ENCODE measurements at places on chromosomes 3 and 15.
A peak's percentile ranks its signal among the peaks of the same experiment; 100 is the strongest.

- DNase-seq, result no peak
Measured at GRCh38 chr15:91780387-91780786, 73.1 kb upstream of the SLCO3A1 start.

DNA sequence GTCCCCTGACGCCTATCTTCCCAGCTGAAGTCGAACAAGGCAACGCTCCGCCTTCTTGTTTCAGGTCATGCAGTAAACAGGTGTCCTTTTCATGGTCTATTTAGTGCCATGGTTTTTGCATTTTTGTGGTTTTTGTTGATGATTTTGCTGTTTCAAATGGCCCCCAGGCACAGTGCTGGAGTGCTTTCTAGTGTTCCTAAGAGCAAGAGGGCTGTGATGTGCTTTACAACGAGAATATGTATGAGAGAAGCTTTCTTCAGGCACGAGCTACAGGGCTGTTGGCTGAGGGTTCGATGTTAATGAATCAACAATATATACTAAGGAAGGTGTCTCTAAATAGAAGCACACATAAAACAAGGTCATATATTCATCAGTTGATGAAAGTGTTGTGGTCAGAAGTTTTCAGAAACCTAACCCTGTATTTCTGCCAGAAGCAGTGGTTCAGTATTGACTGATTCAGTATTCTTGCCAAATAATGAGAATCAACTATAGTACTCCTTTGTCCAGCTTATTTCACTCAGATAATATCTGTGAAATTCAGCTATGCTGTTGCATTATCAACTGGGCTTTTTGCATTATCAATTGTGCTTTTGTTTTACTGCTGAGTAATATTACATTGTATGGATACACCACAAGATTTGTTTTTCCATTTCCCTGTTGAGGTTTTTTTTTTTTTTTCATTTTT is 18.5 kb downstream of the LIMD1 start:
- DNase-seq, result no peak

GRCh38 chr3:190557296-190557695 is 43.4 kb downstream of the IL1RAP start:
- no peak for DNase-seq

- DNase-seq, result no peak
Measured at GRCh38 chr15:80180986-80181385, 28.2 kb downstream of the FAH start.

DNA sequence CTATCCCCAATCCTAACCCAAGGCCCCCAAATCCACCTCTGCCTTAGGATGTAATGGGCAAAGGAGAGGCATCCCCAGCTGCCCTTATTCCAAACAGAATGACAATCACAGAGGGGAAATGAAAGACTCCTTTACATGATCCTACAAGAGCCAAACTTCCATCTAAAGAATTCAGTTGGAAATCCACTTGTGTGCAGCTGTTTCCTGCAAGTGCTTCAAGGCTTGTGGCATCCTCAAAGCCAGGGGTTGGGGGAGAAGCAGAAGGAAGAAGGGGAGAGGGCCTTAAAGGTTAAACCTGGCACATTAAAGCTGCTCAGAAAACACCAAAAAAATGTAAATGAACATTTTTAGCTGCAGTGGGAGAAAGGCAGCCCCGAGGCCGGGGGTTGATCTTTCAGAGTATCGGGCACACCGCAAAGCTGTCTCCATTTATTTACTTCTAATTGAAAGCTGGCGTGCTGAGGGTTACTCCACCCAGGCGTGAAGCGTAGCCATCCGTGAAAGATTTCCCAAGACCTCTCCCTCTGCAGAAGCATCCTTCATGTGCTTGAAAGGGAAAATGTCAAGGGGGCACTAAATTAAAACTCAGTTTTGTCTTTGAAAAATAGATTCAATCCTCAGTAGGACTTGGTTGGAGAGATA is 217.8 kb downstream of the SHQ1 start:
- no peak for DNase-seq

GRCh38 chr3:104846270-104846669 is 520.4 kb upstream of the ALCAM start:
- DNase-seq, result no peak

DNA sequence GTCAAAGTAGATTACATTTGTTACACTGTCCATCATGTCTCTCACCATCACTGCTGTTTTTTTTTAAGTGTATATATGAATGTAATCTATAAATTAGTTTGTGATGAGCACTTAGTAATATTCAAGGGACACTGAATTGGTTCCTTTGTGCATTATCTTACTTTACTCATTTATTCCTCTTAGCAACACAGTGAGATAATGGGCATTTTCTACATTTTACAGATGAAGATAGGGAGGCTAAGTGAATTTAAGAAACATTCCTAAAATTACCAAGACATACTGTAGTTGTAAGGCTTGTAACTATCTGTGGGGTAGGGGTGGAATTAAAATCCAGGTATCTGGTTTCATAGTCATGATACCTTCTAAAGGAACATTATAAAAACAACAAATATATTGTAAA is 33.9 kb downstream of the VPS8 start:
- no peak for DNase-seq

GRCh38 chr15:85361323-85361722 is 19.1 kb upstream of the AKAP13 start:
- DNase-seq, result no peak

- DNase-seq, result no peak
Measured at GRCh38 chr3:40044487-40044886, 235.1 kb downstream of the MYRIP start.

DNA sequence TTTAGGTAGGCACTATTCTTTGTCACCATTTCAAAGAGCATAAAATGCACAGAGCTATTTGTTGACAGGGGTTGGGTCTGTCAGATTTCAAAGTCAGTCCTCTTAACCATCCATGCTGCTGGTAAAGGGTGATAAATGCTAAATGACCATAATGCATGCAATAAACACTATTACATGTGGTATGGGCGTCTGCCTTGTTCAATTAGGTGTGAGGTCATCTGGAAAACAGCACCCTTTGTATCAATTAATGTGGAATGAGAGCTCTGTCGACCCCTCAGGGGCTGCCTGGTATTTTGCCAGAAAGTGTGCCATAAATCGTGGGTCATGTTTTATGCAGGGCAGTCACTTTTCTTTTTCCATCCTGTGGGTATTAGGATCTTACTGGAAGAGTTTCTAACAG is 235.6 kb downstream of the SV2B start:
- no peak for DNase-seq

DNA sequence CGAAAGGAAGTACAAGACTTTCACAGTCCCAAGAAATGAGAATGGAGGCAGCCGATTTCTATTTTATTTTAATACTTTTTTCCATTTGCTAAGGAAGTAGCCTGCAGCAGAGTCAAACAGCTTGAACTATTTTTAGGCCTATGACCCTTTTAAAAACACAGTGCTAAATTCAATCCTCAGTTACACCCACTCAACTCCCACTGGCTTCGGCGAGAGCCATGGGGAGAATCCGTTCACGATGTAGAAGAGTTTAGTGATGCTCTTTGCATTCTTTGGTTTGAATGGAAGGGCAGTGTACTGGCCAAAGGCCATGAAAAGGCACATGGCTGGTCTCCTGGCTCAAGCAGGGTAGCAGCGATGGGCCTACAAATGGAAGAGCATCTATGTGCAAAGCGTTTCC is 343.5 kb downstream of the FOXP1 start:
- no peak for DNase-seq

DNA sequence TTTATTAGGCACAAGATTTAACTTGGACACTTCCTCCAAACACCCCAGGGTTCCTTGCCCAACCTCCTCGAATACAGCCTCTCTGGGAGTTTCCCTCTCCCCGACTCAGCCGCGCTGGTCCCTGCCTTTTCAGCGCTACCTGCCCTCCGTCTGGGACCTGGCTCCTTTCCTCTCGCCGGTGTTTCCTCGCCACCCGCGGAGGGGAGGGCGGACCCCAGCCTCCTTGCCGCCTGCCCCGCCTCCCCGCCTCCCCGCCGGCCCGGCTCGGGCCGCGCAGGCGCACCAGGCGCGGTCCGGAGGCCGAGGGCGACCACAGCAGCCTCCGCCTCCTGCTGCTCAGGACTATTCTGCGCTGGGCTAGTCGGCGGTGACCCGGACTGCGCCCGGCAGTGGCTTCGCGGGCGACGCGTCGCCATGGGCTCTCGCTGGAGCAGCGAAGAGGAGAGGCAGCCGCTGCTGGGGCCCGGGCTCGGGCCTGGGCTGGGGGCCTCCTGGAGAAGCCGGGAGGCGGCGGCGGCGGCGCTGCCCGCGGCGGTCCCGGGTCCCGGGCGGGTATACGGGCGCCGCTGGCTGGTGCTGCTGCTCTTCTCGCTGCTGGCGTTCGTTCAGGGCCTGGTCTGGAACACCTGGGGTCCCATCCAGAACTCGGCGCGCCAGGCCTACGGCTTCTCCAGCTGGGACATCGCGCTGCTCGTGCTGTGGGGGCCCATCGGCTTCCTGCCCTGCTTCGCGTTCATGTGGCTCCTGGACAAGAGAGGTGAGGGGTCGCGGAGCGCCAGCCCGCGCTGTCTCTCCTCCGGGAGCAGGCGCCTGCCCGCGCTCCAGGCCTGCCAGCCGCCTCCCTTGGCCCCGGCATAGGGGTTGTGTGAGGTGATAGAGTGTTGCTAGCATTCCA is at the start of gene SLC49A4:
Gene SLC49A4, plus strand, starts transcription at position 291 of the 895 bp plus-strand sequence. Its CDS starts 124 bp downstream, at position 415.
- DNase-seq, result peak; percentile 58

DNA sequence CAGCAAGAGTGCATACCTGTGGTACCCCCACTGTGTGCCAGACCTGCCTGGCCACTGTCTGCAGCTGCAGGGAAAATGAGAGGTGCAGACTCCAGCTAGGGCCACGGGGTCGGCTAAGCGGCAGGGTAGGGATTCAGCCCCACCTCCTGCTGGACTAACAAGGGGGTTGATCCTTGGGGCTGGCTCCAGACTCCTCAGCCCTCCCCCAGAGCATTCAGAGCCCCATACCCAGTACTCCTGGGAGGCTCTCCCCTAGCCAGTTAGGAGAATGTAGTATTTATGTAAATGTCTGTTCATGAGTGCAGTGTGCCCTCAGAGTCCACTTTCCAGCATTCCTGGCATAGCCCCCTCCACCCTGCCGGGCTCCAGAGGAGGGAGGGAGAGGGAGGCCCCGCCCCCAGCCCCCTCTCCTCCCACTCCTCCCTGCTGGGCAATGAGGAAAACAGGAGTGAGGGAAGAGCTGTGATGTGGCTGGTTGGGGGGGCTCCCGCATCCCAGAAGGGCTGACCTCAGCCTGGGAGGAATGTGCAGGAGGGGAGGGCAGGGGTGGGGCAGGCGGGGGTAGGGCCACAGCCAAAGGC is 4.5 kb upstream of the SEMA3B start:
- DNase-seq, result no peak
